IPS-NIHi11 (cell line): ENCODE measurements at places on chromosomes 13 and 19.

GRCh38 chr13:31056644-31057271, 104.9 kb downstream of the HSPH1 start:
- DNase-seq = no peak

- peak; percentile 85 for DNase-seq
Observed at GRCh38 chr19:38729653-38730469, 14.4 kb downstream of the CAPN12 start.

DNA sequence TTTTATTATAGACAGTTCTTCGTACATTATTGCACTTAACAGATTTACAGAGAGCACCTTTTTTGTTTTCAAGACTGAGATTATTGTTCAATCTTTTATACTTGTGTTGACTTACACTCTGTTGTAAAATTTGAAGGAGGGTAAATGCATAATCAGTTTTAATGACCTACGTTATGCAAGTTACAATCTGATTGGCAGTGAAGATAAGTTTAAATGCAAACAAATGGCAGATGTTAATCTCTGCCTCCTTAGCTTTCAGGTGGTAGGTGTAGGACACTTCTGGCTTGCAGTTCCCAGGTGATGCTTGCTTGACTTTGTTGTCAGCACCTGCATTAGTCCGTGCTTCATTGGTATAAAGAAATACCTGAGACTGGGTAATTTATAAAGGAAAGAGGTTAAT, 424.9 kb downstream of the FGF9 start:
- DNase-seq = no peak

GRCh38 chr13:28545583-28546333, 50.8 kb upstream of the FLT1 start:
- DNase-seq = no peak

- DNase-seq = no peak
Observed at GRCh38 chr13:29411481-29411880, 184.0 kb downstream of the SLC7A1 start.

- DNase-seq = no peak
Observed at GRCh38 chr13:40383132-40383531, 283.3 kb downstream of the FOXO1 start.
